H1 (cell line): ENCODE measurements at places on chromosomes 16 and 17. TPM values are rescaled to one million over a fixed set of nuclear protein-coding genes. Genes with fewer than 3 reads are reported as not detected.

CETP gene
- not detected in 2 replicates for total RNA-seq

DNA sequence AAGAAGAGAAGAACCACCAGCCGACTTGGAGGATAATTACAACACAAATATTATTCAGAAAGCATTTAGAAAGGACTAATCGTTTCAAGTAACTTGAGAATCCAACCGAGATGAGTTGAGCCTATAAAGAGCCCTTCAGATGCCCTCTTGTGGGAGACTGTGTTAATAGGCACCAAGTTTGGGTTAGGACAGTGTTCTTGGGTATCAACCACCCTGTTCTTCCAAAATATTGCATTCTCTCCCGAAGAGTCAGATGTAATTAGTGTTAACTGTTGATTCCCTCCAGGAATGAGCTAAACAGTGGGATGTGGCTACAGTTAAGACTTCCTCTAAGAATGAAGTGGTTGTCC, 87.8 kb upstream of the NOL11 start:
- DNase-seq, result no peak

C16orf96 gene
- total RNA-seq, result 1.3 and 1.6 TPM in 2 replicates

SHISA6 gene
- total RNA-seq, result 2.7 and 2.9 TPM in 2 replicates
